Activated naive CD8-positive, alpha-beta T cell treated with anti-CD3 and anti-CD28 coated beads for 36 hours (primary cell): ENCODE measurements at places on chromosomes 3 and 15. TPM values are rescaled to one million over a fixed set of nuclear protein-coding genes. Genes with fewer than 3 reads are reported as not detected.

Gene CCDC80
- total RNA-seq, result not detected

Gene RGMA
- 0.08 TPM for total RNA-seq

Gene TF
- total RNA-seq, result 0.08 TPM

- DNase-seq, result no peak
Measured at GRCh38 chr3:117252208-117252607, 542.6 kb downstream of the TUSC7 start.

- DNase-seq, result no peak
Measured at GRCh38 chr3:19029837-19030521, 118.3 kb upstream of the KCNH8 start.

DNA sequence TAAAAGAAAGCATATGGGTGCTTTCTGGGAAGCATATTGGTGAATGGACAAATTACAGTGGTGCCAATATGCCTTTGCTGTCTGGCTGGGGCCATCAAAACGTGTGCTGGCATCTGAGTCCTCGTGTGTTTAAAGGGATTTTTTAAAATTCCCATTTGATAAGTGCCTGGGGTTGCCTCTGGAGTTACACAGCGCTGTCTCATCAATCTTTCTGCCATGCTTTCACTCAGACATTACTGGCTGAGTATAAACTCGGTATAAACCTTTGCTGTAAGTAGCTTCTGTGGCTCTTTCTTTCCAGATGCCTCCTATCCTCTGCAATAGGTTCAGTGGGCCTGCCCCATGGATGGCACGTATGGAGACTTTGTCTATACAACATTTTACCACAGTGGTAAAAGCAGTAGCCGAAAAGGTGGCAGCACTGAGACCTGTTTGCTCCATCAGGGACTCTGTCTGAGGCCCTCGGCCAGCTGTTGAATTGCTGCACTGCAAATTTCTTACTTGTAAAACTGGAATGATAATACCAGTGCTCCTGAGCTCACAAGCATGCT lies 195.5 kb downstream of the LPP start:
- DNase-seq, result no peak

DNA sequence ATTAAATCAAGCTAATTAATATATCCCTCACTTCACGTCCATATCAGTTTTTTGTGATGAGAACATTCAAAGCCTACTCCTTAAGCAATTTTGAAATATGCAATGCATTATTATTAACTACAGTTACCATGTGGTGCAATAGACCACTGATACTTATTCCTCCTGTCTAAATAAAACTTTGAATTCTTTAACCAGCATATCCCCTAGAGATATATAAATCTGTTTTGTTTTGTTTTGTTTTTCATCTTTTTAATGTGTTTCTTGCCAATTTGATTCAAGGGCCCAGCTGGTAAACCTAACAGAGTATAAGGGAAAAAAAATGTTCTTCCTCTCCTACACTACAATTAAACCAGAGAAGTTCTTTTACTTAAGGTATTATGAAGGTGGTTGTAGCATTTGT lies 524.2 kb downstream of the NAALADL2 start:
- no peak for DNase-seq
